ENCODE measurements at places on chromosomes 5 and 9. TPM values are rescaled to one million over a fixed set of nuclear protein-coding genes. Genes with fewer than 3 reads are reported as not detected.

DNA sequence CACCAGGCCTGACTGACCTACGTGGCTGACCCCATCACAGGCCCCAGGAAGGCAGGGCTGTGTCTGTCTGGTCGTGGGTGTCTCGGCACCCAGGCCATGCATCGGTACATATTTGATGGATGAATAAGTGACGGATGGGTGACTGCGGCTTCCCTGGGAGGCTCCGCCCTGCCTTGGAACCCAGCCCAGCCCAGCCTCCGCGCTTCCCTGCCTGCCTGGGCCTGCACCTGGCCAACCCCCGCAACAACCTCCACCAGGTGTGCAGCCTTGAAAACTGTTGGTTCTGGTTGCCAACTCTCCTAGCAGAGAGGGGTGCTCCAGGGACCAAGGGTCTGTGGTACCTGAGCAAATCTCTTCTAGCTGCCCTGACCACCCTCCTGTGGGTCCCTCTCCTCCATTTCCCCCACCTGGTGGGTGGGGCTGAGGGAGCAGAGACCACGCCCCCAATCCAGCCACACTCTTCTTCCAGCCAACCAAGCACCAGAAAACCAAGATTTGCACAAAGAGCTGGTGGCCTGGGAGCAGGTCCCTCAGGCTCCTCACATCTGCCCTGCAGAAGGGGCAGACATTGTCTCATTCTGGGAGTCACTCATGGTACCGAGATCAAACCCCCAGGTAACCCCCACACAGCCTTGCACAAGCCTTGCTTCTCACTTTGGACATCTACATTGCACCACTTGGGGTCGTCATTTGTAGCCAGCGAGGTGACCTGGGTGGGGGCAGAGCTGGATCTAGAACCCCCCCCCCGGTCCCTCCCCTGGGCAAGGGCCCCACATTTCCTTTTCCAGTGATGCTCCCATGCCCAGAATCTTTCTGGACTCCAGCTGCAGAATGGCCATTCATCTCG lies 100.6 kb upstream of the IER5L start:
- no peaks in the 10 kb centered on the region for H3K4me1 ChIP-seq
- peak; percentile 52 for DNase-seq
- no peaks in the 10 kb centered on the region for H3K36me3 ChIP-seq
- H3K4me3 ChIP-seq: no peak overlapping the region

GRCh38 chr9:105270711-105271110 lies 26.3 kb downstream of the SLC44A1 start:
- DNase-seq: no peak
- no peaks in the 10 kb centered on the region for H3K4me1 ChIP-seq
- H3K27ac ChIP-seq: no peak overlapping the region
- H3K4me3 ChIP-seq: no peak overlapping the region
- H3K36me3 ChIP-seq: no peaks in the 10 kb centered on the region
- H3K27me3 ChIP-seq: 0 out of 3 replicates have a peak, but pooled peaks cover 2% of the 10 kb centered on the region

GRCh38 chr9:99497641-99498040 lies 275.6 kb downstream of the SEC61B start:
- no peak for DNase-seq
- no peaks in the 10 kb centered on the region for H3K36me3 ChIP-seq
- no peak overlapping the region for H3K4me3 ChIP-seq
- H3K27ac ChIP-seq: no peak overlapping the region

The PCDHGB3 gene
- 0.16 TPM for total RNA-seq

GRCh38 chr9:127347831-127348776 lies 48.9 kb upstream of the SLC2A8 start:
- H3K27me3 ChIP-seq: peaks cover 30% of the 10 kb centered on the region
- no peak overlapping the region for H3K27ac ChIP-seq
- no peaks in the 10 kb centered on the region for H3K36me3 ChIP-seq
- H3K4me1 ChIP-seq: no peaks in the 10 kb centered on the region

DNA sequence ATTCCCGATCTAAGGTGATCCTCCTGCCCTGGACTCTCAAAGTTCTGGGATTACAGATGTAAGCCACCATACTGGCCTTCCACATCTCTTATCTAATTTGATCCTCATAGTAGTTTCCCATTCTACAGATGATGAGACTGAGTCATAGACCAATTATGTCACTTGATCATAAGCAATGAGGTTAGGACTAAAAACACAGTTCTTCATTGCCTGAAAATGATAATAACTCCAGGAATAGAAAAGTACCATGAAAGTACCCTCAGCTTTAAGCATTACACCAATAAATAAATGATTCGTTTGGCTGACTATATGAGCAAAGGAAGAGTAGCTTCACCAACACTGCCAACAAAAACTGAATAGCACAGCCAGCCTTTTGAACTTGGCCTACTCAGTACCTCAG lies 389.5 kb downstream of the ACTL7B start:
- no peaks in the 10 kb centered on the region for H3K27me3 ChIP-seq
- no peak overlapping the region for H3K27ac ChIP-seq
- no peak overlapping the region for H3K4me3 ChIP-seq
- no peaks in the 10 kb centered on the region for H3K36me3 ChIP-seq

DNA sequence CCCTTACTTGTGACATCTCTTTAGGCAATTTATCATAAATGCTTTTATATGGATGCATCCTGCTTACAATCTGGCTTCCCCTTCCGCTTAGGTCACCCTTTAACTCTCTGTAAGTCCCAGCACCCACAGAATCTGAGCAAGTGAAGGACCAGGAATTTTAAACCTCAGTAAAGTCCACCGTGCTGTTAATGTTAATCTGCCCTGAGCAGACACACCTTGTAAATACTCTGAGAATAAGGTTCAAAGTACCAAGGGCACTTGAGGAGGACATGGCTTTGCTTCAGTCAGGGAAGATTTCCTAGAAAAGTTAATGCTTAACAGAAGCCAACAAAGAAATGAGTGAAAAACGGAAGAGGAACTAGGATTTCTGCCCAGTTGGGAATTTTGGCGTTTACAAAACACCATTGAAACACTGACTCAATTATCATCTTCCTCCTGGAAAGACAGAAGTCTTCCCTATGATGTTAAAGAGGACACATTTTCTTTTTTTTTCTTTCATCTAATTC lies 26.4 kb upstream of the TTC39B start:
- no peak overlapping the region for H3K4me3 ChIP-seq
- no peak for DNase-seq
- no peak overlapping the region for H3K27ac ChIP-seq
- H3K36me3 ChIP-seq: no peaks in the 10 kb centered on the region
- no peaks in the 10 kb centered on the region for H3K4me1 ChIP-seq

GRCh38 chr9:78397454-78397853 lies 100.5 kb downstream of the PSAT1 start:
- DNase-seq: no peak
- no peak overlapping the region for H3K27ac ChIP-seq
- no peaks in the 10 kb centered on the region for H3K36me3 ChIP-seq
- no peaks in the 10 kb centered on the region for H3K27me3 ChIP-seq

The ZFP2 gene
- not detected for total RNA-seq

DNA sequence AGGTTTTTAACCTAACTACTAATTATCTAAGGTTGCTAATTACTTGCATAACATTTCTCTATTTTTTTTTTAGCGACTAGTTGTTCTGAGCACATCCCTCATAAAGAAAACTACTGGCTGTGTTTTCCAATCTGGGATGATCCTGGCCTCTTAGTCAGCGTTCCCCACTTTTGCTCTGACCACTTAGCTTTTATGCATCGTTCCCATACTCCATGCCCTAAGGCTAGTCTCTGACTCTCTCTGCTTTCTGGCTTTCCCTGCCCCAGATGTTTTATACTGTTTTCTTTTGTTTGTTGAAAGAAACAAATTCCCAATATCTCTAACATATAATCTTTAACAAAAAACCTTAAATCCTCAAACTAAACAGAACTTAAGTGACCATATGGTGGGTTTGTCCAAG lies 217.9 kb downstream of the SPATA31D1 start:
- H3K4me3 ChIP-seq: no peak overlapping the region
- H3K36me3 ChIP-seq: no peaks in the 10 kb centered on the region
- H3K27me3 ChIP-seq: no peaks in the 10 kb centered on the region
- no peak for DNase-seq
- H3K27ac ChIP-seq: no peak overlapping the region
- no peaks in the 10 kb centered on the region for H3K4me1 ChIP-seq

GRCh38 chr5:110401881-110402280 lies 324.6 kb downstream of the TMEM232 start:
- DNase-seq: no peak
- H3K27me3 ChIP-seq: no peaks in the 10 kb centered on the region
- H3K4me1 ChIP-seq: no peaks in the 10 kb centered on the region
- no peaks in the 10 kb centered on the region for H3K36me3 ChIP-seq
- H3K27ac ChIP-seq: no peak overlapping the region
- H3K4me3 ChIP-seq: no peak overlapping the region

GRCh38 chr5:43150748-43151147 lies 30.0 kb downstream of the ZNF131 start:
- no peak overlapping the region for H3K27ac ChIP-seq
- DNase-seq: no peak
- H3K36me3 ChIP-seq: peaks cover 80% of the 10 kb centered on the region
- no peaks in the 10 kb centered on the region for H3K4me1 ChIP-seq

DNA sequence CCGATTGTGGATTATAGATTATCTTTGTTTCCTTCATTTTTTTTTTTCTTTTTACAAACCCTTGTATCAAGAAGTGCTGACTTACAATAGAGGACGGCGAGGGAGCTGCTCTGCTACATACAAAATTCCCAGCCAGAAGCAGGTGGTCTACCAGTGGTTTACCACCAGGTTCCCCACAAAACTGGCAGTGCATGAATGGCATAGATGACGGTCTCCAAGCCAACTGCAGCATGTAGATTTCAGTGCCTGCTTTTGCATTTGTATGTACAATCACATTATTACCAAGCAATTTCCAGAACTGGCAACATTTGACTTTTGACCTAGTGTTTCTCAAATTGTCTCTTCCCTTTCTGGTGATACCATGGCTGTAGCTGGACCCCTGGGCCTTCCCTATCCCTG lies 84.0 kb downstream of the ACER2 start:
- no peaks in the 10 kb centered on the region for H3K36me3 ChIP-seq
- H3K4me3 ChIP-seq: no peak overlapping the region
- H3K27ac ChIP-seq: no peak overlapping the region
- no peak for DNase-seq
- H3K27me3 ChIP-seq: no peaks in the 10 kb centered on the region

- peaks cover 14% of the 10 kb centered on the region for H3K4me1 ChIP-seq
- no peaks in the 10 kb centered on the region for H3K27me3 ChIP-seq
- no peaks in the 10 kb centered on the region for H3K36me3 ChIP-seq
- H3K27ac ChIP-seq: peak overlapping the region; percentile 87
- H3K4me3 ChIP-seq: peak overlapping the region; percentile 80
Observed at GRCh38 chr5:134526483-134527155, 1.1 kb downstream of the JADE2 start.

DNA sequence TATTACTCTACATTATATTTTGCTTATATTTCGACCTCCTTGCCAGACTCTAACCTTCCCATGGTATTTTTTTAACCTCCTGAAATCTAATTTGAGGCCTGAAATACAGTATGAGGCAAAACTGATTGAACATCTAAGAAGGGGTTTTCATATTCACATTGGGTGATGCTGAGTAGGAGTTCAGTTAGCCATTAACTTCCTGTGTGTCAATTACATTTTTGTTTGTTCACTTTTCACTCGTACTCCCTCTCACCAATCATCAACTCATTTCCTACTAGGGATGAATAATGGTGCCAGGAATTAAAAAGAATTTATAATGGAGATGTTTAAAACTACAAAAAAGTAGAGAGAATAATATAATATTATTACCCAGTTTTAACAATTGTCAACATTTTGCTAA lies 27.6 kb upstream of the GLRA1 start:
- H3K36me3 ChIP-seq: no peaks in the 10 kb centered on the region
- H3K4me3 ChIP-seq: no peak overlapping the region
- H3K27ac ChIP-seq: no peak overlapping the region
- H3K27me3 ChIP-seq: no peaks in the 10 kb centered on the region
- DNase-seq: no peak

- H3K27me3 ChIP-seq: no peaks in the 10 kb centered on the region
- peaks cover 30% of the 10 kb centered on the region for H3K4me1 ChIP-seq
- no peak for DNase-seq
- H3K27ac ChIP-seq: no peak overlapping the region
Observed at GRCh38 chr9:116390303-116391228, 237.0 kb downstream of the PAPPA start.

DNA sequence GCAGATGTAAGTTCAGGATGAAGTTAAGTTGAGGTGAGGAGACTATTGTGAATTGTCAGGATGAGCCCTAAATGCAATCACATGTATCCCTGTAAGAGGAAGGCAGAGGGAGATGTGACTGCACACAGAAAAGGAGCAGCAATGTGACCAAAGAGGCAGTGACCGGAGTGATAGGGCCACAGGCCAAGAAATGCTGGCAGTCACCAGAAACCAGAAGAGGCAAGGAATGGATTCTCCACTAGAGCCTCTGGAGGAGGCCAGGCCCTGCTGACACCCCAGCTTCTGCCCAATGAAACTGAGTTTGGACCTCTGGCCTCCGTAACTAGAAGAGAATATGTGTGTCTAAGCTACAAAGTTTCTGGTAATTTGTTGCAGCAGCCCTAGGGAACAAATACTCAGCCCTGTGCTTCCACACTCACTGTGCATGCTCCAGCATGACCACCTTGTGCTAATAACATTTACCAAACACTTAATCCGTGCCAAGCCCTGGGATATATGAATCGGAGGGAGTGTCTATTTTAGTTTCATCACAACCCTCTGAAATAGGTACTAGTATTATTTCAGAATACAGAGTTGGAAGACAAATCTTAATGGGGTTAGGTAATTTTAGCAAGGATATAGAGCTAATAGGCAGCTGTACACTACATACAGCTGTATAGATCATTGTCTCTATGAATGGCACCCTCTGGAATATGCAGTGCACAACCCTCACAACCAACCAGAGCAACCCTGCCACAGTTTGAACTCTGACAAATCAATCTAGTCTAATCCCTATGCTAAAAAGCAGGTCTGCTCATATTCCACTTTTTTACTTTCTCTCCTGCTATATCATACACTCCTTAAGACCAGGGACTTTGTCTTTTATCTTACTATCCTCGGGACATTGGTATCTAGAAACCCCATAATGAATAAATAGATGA lies 7.8 kb upstream of the GPX8 start:
- no peak overlapping the region for H3K4me3 ChIP-seq
- no peaks in the 10 kb centered on the region for H3K36me3 ChIP-seq
- no peaks in the 10 kb centered on the region for H3K4me1 ChIP-seq
- peaks cover 22% of the 10 kb centered on the region for H3K27me3 ChIP-seq
- no peak overlapping the region for H3K27ac ChIP-seq

The SH3RF2 gene
- not detected for total RNA-seq

The SLC36A3 gene
- total RNA-seq: not detected

DNA sequence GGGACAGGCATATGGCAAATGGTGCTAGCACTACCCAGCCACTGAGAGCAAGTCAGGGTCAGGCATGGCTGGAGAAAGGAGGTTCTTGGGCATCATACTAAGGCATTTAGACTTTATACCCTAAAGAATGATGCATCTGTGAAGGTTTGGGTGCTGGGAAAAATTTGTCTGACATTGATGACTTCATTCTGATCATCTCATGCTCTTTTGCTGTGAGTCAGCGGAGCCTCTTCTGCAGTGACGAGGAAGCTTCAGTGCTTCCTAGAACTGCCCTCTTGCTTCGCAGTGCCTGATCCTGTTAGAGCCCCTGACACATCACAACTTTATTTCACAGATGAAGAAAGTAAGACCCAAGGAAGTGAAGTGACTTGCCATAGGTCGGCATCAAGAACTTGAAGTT lies 266.6 kb upstream of the GAS1 start:
- no peaks in the 10 kb centered on the region for H3K36me3 ChIP-seq
- H3K4me3 ChIP-seq: no peak overlapping the region
- H3K4me1 ChIP-seq: no peaks in the 10 kb centered on the region
- no peak for DNase-seq
- H3K27ac ChIP-seq: no peak overlapping the region

- H3K27me3 ChIP-seq: no peaks in the 10 kb centered on the region
- H3K36me3 ChIP-seq: no peaks in the 10 kb centered on the region
- H3K27ac ChIP-seq: no peak overlapping the region
- no peaks in the 10 kb centered on the region for H3K4me1 ChIP-seq
- H3K4me3 ChIP-seq: no peak overlapping the region
- no peak for DNase-seq
Observed at GRCh38 chr5:12343558-12343957, 439.3 kb upstream of the CTNND2 start.

The TSSK1B gene
- total RNA-seq: not detected

The SLC6A18 gene
- not detected for total RNA-seq

The IL5 gene
- not detected for total RNA-seq

Measured in K562 (cell line).